ENCODE measurements at places on chromosomes 3 and 15.

DNA sequence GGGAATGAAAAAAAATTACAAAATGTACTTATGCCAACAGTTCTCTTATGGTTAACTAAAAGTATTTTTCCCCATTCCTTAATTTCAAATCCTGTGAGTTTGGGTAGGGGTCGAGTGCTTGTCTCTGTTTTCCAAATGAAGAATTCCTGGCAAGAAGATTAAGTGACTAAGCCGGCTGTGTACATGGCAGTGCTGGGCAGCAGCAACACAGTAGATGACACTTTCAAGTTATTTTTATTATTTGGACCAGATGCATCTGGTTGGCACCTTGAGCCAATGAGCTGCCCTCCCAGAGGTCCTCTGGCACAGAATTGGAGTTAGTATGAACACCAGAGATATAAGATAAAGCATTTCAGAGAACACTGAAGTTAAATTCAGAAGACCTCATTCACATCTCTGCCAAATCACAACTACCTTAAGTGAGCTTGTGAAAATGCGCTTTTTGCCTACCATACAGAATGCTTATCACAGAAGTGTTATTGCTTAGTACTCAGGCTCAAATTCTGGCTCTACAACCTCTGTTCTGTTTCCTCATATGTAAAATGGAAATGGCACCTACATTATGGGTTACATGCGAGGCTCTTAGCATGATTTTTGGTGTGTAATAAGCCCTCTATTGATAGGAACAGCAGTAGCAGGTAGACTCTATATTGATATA, 256.9 kb downstream of the UBE2E2 start:
- DNase-seq: no peak

DNA sequence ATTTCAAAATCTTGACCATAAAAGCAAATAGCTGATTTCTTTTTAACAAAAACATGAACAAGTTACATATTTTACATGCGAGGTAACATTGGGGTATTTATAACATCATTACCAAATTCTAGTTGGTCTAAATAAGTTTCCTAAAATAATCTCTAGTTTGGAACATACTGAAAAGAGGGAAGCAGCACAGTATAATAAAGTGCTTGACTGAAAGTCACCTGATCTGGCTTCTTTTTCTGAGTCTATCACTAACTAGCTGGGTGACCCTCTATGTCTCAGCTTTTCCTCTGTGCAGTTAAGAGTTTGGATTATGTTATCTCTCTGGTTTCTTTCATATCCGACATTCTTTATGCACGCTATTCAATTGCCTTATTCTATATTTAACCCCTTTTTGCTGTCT, 19.8 kb upstream of the CNTN4 start:
- no peak for DNase-seq

- no peak for DNase-seq
Measured at GRCh38 chr15:91136386-91136923, 36.4 kb downstream of the SV2B start.

- DNase-seq: no peak
Measured at GRCh38 chr3:65348398-65348995, 660.7 kb upstream of the ADAMTS9 start.
